NCI-H526 (cell line): ENCODE measurements at places on chromosomes 11 and 22.
A peak's percentile ranks its signal among the peaks of the same experiment; 100 is the strongest.

DNA sequence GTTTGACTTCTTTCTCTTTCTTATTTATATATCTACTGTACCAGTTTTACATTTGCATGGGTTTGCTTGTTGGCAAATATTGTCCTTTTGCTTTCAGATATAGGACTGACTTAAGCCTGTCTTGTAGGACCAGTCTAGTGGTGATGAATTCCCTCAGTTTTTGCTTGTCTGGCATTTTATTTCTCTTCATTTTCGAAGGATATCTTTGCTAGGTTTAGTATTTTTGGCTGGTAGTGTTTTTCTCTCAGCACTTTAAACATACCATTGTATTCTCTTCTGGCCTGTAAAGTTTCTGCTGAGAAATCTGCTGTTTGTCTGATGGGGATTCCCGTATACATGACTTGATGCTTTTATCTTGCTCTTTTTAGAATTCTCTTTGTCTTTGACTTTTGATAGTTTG, 14.2 kb upstream of the ZBED5 start:
- peak; percentile 11 for DNase-seq

- DNase-seq, result peak; percentile 63
These were observed 860 bp downstream of the TMEM184B start for GRCh38 chr22:38271927-38272372.

- DNase-seq, result no peak
These were observed 293.2 kb downstream of the NELL1 start for GRCh38 chr11:20962581-20962980.

DNA sequence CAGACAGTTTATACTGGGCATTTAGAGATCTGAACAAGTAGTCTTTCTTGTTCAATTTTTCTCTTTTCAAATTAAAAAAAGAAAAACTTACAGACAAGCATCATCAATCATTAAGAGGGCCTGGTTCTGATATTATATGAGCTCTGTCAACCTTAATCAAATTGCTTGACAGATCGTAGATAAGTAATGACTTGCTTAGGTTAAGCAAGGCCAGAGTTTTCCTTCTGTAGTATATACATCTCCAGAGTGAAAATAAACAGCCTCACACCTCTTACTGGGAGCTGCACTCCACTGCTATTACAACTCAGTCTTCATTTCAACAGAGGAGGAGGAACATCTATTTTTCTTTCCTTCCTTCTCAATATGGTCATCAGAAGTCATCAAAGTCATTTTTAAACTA, 13.5 kb downstream of the CDON start:
- DNase-seq, result no peak

GRCh38 chr22:49934891-49935557, 16.6 kb downstream of the CRELD2 start:
- peak; percentile 23 for DNase-seq

GRCh38 chr11:16363706-16364105, 7.4 kb upstream of the SOX6 start:
- DNase-seq, result no peak

- no peak for DNase-seq
These were observed 54.1 kb downstream of the CEP164 start for GRCh38 chr11:117381481-117382387.

- DNase-seq, result no peak
These were observed 311.8 kb downstream of the SBF2 start for GRCh38 chr11:9982127-9982795.

DNA sequence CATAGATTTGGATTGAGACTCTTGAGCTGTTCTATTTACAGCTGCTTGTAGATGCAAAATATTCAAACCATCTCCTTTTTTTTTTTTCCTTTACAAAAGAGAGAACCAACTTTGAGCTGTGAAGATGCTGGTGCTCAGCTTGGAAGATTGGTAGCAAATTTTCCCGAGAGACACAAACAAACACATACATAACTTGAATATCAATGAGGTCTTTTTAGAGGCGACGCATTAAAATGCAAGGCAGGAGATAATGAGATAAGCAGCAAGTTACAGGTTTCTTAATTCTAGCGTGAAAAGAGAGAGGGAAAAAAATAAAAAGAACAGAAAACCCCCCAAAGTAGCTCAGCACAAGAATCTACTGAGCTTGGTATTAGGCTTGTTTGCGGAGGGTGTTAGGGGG, 247.0 kb upstream of the SORL1-AS1 start:
- DNase-seq, result no peak

- DNase-seq, result no peak
These were observed 81.2 kb downstream of the KIF18A start for GRCh38 chr11:28026634-28027290.

GRCh38 chr11:32382339-32383049, 52.8 kb downstream of the WT1 start:
- DNase-seq, result no peak

GRCh38 chr22:37273126-37273845, 9.0 kb upstream of the CYTH4 start:
- DNase-seq, result no peak

DNA sequence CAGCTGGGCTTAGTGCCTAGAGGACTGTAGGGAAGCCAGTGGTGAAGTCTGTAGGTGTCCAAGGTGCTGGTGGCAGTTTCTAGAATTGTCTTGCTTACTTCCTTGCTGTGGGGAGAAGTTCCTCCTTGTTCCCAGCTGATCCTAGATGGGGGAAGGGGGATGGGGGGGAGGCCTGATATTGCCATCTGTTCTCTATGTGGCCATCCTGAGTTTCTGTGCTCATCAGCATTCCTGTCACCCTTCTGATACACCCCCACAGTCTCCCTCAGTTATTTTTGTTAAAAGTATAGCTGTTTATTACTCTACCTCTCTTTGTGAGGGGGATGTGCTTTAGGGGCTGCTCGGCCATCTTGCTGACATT, 36.5 kb downstream of the MADD start:
- DNase-seq, result no peak

GRCh38 chr11:75325713-75326438, 25.6 kb downstream of the ARRB1 start:
- no peak for DNase-seq
